Stimulated activated CD4-positive, alpha-beta T cell treated with anti-CD3 and anti-CD28 coated beads, Interleukin-2, amount 100 ng/mL, for 48 hours (primary cell): ENCODE measurements at places on chromosomes 1 and 21.

GRCh38 chr1:213987422-213987926, 299 bp upstream of the PROX1 start:
- DNase-seq: no peak

GRCh38 chr21:45427331-45428271, 22.6 kb downstream of the COL18A1 start:
- no peak for DNase-seq

GRCh38 chr1:31665234-31665878, 20.7 kb upstream of the PEF1 start:
- DNase-seq: no peak

DNA sequence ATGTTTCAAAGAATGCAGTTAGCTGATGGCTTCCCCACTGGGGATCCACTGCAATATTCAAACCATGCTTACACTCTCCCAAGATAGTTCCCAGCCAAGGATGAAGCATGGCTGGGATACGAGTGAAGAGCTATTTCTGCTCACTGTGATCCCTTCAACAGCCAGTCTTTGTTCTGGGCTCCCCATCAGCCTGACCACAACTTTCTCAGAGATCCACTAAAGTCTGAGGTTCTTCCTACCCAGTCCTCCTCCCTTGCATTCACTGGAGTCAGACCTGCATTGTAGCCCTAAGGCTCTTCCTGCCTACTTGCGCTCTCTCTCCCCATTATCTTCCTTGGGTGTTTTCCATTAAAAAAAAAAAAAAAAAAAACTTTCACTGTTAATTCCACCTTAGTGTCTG, 101.4 kb downstream of the TTLL7 start:
- no peak for DNase-seq

DNA sequence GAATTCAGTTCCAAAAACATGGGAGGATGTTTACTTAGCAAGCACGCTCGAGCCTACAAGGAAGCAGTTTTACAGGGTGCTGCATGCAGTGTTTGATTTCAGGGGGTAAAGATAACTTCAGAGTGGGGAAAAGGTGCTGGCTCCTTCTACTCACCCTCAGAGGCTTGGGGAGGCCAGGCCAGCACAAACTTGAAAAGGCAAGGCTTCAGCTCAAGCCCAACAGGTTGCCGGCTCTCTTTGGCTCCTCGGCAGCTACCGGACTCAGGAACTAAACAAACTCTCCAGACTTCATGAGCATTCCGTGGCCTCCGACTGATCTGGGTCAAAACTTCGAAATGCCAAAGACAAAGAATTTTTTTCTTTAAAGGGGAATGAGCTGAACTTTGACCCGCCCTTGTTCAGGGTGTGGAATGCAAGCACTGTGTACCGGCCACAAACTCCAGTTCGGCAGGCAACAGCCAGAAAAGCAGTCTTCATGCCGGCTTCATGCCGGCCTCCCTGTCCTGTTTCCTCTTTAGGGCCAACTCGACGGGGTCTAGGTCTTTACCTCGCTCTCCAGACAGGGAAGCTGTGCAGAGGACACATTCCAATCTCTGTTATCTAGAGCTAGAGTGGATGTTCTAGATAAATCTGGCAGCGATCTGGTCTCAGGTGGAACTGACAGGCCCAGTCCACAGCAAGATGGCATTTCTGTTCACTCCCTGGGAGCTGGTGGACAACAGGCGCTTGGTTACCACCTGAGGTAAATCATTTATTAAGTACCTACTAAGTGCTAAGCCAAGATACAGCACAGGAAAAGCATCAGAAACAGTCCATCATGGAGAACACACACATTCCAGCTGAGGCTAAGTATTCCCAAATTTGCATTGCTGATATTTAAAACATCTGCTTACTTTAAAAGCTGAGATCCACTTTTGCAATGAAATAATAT, 75.0 kb downstream of the CD46 start:
- no peak for DNase-seq

DNA sequence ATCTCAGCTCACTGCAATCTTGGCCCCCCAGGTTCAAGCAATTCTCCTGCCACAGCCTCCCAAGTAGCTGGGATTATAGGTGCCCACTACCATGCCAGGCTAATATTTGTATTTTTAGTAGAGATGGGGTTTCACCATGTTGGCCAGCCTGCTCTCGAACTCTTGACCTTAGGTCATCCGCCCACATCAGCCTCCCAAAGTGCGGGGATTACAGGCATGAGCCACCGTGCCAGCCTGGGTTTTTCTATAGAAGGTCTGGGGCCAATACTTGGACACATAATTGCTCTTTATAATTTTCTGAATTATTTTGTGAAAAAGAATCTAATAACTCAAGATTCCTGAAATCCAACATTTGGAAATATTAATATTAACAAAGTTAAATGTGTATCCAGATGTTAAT, 1267.7 kb upstream of the ADGRL4 start:
- DNase-seq: no peak

DNA sequence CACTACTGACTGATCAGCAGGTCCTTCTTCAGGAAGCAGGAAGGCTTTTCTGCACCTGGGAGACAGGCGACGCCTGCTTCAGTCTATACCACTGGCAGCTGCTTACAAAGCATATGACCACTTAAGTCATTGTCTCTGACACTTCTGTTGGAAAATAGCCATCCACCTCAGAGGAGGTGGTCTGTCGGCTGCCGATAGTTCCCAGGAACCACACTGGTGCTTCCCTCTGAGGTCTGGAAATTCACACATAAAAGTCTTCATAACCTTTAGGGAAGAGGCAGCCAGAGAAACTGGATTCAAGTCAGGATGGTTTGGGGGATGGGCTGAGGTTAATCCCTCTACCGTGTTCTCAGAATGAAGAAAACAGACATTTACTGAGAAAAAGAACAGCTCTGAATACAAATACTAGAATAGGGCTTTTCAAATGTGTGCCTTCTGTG, 15.6 kb upstream of the SRP9 start:
- DNase-seq: no peak

- no peak for DNase-seq
These were observed 78.9 kb upstream of the JAK1 start for GRCh38 chr1:65045022-65045817.

GRCh38 chr21:43657355-43658087, 1.8 kb downstream of the HSF2BP start:
- DNase-seq: no peak

DNA sequence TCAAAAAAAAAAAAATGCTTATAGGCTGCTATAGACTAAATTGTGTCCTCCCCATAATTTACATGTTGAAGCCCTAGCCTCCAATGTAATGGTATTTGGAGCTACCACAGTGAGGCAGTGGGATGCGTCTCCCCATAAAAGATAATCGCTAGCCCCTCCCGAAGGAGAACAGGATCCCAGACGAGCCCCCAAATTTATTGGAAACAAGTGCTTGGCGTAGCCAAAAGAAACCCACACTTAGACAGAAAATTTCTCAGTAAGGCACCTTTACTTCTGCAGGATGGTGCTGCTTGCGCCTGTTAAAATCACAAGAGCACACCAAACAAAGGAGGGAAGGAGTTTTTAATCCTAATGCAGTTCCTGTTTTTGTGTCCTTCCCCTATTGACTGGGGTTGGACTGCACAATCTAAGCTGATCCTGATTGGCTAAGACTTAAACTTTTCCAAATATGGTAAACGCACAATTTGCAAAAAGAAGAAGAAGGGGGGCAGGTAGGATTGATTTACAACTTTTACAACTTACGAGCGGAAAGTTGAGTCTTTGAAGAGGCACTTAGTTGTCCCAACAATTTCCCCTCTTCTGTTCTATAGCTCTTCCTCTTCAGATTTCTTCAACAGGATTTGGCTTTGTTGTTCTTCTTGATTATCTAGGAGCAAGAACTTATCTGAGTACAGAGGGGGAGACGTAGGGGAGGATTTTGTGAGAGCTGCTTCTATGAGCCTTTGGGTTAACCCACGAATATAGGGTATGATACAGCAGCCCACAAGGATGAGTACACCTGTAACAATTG, 3.0 kb upstream of the IPP start:
- no peak for DNase-seq

- DNase-seq: peak; percentile 11
These were observed at the start of gene ZNF436 for GRCh38 chr1:23369335-23370013. Gene ZNF436, minus strand, starts transcription at chr1:23369836. Its CDS starts 1,831 bp downstream, at chr1:23368005.

GRCh38 chr1:90850898-90851710, 134.0 kb upstream of the BARHL2 start:
- DNase-seq: peak; percentile 77

- DNase-seq: no peak
These were observed 117.1 kb upstream of the IPO9 start for GRCh38 chr1:201711811-201712210.

GRCh38 chr1:194644528-194644927, 1458.1 kb upstream of the B3GALT2 start:
- no peak for DNase-seq

DNA sequence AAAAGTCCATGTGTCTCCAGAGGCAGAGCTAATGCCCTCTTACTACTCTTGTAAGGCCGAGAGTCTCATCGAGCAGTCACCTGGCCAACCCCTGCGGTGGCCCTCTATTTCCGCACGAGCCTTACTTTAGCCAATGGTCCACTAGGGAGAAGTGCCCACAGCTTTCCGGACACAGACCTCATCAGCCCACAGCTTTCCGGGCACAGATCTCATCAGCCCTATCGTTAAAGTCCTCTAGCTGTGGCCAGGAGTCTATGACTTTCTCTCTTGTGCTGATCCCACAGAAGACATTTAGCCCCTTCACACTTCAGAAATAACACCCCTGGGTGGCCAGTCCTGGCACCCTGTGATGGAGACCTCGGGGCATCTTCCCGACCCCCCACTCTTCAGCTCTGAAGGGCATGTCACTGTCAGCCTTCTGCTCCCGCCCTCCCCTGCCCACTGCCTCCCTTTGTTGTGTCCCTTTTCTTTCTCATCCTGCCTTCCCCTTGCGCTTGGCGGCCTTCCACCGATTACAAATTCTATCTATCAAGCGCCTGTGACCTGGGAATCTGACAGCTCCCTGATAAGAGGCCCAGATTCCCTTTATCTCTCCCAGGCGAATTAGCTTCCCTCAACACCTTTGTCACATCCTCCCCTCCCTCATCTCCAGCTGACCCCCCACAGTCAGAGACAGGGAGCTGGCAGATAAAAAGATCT, 161.0 kb downstream of the PLXNA2 start:
- no peak for DNase-seq

DNA sequence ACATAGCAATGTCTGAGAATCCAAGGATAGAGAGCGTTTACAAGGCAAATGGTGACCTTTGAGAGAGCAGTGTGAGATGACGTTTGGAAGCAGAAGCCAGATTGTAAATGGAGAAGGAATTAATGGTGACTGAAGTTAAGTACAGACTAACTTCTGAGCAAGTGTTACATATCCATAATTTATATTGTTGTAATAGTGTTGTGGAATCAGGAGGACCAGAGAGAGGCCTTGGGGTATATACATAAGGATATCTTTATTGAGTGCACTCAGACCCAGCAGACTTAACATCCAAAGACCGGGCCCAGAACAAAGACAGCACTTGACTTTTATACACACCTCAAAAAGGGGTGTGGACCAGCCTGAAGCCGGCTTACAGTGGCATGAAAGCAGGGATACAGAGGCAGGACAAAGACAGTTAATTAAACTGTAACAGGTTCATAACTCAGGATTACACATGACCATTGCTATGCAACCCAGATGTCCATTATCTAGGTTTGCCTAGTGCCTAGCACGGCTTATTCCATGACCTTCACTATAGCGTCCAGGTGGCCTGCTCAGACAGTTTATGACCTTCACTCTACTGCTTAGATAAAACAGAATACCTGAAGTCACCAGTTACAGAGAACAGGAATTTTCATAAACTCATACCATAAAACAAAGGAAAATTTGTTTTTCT, 2.7 kb upstream of the MGST3 start:
- no peak for DNase-seq

DNA sequence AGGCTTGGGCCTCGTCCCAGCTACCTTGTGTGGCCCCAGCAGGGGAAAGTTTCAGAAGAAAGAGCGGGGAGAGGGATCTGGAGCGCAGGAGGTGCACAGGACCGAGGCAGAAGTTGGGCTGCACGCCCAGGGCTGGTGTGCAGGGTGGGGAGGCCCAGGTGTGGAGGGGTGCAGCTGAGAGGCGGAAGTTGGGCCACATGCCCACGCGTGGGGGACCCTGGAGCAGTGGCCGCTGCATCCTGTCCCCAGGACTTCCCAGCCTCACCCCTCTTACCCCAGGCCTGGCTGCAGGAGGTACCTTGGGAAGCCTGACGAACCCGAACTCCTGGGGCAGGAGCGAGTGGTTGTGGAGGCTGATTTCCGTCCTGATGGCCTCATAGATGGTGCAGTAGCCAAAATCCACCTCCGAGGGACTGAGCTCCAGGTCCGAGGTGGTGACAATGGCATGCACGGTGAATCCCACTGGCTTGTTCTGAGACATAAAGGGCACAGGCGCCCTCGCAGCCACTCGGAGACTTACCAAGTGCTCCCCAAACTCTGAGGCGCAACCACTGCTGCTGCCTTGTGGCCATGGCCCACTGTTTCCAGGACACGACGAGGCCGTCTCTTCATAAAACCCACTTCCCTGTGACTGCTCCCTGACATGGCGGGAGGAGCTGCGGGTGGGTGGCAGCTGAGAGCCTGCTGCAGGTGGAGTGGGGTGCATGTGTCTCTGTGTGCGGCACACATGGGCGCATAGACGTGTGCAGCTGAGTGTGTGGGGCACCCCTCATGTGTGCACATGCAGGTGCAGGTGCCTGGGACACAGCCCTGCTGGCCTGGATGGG, 20.4 kb upstream of the TMEM52 start:
- DNase-seq: no peak

- DNase-seq: no peak
These were observed 613.5 kb downstream of the LMO4 start for GRCh38 chr1:87942165-87942564.

DNA sequence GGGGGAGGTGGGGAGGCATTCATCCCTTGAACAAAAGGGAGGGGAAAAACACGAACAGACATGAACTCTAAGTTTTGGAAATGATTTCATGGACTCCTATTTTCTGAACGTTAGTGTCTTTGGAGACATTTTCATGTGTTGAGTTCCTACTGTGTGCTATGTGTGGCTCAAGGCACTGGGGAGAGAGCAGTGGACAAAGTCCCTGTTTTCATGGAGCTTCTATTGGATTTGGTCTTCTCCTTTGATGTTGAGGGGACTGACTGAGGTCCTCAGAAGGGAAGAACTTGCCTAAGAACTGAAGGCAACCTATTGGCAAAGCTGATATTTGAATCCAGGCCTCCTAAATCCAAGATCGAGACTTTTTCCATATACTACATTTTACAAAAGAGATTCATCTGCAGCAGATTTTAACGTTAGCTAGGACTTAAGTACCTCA, 30.4 kb downstream of the JUN start:
- no peak for DNase-seq

GRCh38 chr1:94260635-94261387, 23.4 kb upstream of the ARHGAP29 start:
- no peak for DNase-seq
